ENCODE measurements at places on chromosomes 1 and 21.

GRCh38 chr1:100266741-100267140 lies 725 bp downstream of the RTCA start:
- peaks cover 59% of the 10 kb centered on the region for H3K36me3 ChIP-seq
- no peaks in the 10 kb centered on the region for H3K27me3 ChIP-seq
- no peak overlapping the region for H3K27ac ChIP-seq
- no peak for DNase-seq
- H3K4me3 ChIP-seq, result peak overlapping the region; percentile 99

DNA sequence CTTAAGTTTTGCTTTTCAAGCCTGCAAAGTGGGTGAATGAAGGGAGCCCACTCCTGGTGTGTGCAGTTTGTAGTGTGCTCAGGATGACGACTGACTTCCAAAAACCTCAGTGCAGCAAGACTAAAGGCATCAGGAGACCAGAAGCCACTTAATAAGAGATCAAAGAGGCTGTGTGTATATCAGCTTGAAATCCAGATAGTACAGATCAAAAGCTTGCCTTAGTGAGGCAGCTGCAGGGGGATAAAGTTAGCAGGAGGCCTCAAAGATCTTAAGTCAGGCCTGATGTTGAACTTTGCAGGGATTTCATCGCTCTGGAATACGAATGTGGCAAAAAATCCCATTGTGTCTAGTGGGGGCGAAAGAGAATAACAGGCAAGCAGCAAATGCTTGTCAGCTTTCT lies 99.8 kb downstream of the PATJ start:
- DNase-seq, result no peak
- H3K27me3 ChIP-seq, result no peaks in the 10 kb centered on the region
- no peak overlapping the region for H3K27ac ChIP-seq
- peaks cover 11% of the 10 kb centered on the region for H3K36me3 ChIP-seq
- H3K4me3 ChIP-seq, result no peak overlapping the region

- no peak overlapping the region for H3K27ac ChIP-seq
- H3K27me3 ChIP-seq, result no peaks in the 10 kb centered on the region
- DNase-seq, result no peak
- no peak overlapping the region for H3K4me3 ChIP-seq
- no peaks in the 10 kb centered on the region for H3K4me1 ChIP-seq
Measured at GRCh38 chr1:61447106-61447967, 277.6 kb downstream of the TM2D1 start.

DNA sequence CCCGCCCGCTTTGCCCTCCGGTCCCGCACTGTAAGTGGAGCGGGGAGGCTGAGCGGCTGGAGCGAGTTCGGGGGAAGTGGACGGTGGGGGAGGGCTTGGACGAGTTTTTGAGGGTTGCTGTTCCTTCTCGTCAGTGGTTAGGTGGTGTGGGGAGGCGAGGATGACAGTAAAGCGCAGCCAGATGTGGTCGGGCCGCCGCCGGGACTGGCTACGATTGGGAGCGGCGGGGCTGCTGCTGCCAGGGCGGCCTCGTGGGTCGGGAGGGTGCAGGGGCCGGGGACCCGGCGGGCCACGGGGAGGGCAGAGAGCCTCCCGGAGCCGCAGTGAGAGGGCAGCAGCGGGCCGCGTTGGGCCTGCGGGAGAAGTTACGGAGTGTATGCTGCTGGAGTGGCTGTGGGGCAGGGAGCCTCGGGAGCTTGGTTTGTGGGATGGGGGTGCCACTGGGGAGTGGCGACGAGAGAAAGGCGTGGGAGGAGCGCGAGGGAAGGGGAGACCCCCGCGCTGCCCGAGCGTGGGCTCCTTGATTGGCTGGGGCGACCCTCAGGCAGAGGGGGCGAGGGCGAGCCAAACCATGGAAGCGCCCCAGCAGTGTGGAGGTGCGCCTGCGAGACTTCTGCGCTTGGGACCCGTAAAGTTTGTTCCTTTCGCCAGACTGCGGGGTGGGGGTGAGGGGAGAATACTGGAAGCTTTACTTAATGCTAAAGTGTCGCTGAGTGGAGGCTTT lies 2.1 kb downstream of the ADGRL2 start:
- peak overlapping the region; percentile 48 for H3K27ac ChIP-seq
- H3K4me3 ChIP-seq, result peak overlapping the region; percentile 91
- H3K4me1 ChIP-seq, result no peaks in the 10 kb centered on the region
- H3K36me3 ChIP-seq, result peaks cover 1% of the 10 kb centered on the region
- no peaks in the 10 kb centered on the region for H3K27me3 ChIP-seq

GRCh38 chr21:24590261-24590660 lies 1017.0 kb downstream of the MRPL39 start:
- H3K4me3 ChIP-seq, result no peak overlapping the region
- H3K27me3 ChIP-seq, result no peaks in the 10 kb centered on the region
- no peaks in the 10 kb centered on the region for H3K36me3 ChIP-seq
- H3K4me1 ChIP-seq, result no peaks in the 10 kb centered on the region
- no peak for DNase-seq
- no peak overlapping the region for H3K27ac ChIP-seq

- H3K27ac ChIP-seq, result no peak overlapping the region
- H3K4me3 ChIP-seq, result peak overlapping the region; percentile 95
- peak; percentile 87 for DNase-seq
- no peaks in the 10 kb centered on the region for H3K4me1 ChIP-seq
- H3K27me3 ChIP-seq, result no peaks in the 10 kb centered on the region
- peaks cover 4% of the 10 kb centered on the region for H3K36me3 ChIP-seq
Measured at GRCh38 chr1:15152318-15153183, 996 bp upstream of the TMEM51 start.

GRCh38 chr1:52795464-52795863 lies 47.1 kb upstream of the ZYG11A start:
- H3K27ac ChIP-seq, result no peak overlapping the region
- peaks cover 1% of the 10 kb centered on the region for H3K36me3 ChIP-seq
- no peak for DNase-seq
- no peaks in the 10 kb centered on the region for H3K4me1 ChIP-seq

- no peak for DNase-seq
- H3K4me3 ChIP-seq, result no peak overlapping the region
- no peaks in the 10 kb centered on the region for H3K4me1 ChIP-seq
Measured at GRCh38 chr1:4702932-4703331, 48.5 kb downstream of the AJAP1 start.

DNA sequence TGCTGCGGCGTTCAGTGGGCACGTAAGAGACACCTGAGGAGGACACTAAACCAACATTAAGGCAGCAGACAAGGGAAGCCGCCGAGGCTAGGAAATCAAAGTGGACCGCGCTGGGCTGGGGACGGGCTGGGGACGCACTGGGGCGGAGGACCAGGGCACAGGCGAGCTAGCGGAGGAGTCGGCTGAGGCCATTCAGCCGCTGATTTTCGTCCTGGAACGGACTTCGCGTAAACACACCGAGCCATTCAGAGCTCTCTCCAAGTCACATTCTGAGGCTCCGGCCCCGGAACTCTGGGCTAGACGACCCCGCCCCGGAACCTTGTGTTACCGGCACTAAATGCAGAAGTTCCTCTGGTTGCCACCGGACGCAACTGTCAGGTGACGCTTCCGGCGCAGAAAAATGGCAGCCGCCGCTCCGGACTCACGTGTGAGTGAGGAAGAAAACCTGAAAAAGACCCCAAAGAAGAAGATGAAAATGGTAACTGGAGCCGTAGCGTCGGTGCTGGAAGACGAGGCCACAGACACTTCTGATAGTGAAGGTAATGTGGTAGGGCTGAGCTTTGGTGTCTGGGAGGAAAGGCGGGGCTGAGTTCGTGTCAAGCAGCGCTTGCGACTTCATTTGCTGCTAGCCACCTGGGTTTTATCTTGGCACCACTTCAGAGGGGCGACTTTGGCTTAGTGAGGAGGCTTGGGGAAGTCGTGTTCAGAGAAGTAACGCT lies at the start of gene RRP15:
Gene RRP15, plus strand, starts transcription at position 377 of the 719 bp plus-strand sequence. Its CDS starts 24 bp downstream, at position 401.
- peak within 1 kb of the TSS; percentile 1 for H3K27ac ChIP-seq
- peak within 1 kb of the TSS; percentile 93 for H3K4me3 ChIP-seq
- H3K27me3 ChIP-seq, result no peaks in the 10 kb centered on the region
- peaks cover 3% of the 10 kb centered on the region for H3K4me1 ChIP-seq
- peaks cover 12% of the 10 kb centered on the region for H3K36me3 ChIP-seq

- no peak overlapping the region for H3K4me3 ChIP-seq
- no peak overlapping the region for H3K27ac ChIP-seq
- no peaks in the 10 kb centered on the region for H3K4me1 ChIP-seq
- no peaks in the 10 kb centered on the region for H3K36me3 ChIP-seq
- DNase-seq, result peak; percentile 60
Measured at GRCh38 chr1:178945763-178946266, 74.9 kb upstream of the ANGPTL1 start.

GRCh38 chr1:58939666-58940370 lies 156.0 kb upstream of the JUN start:
- no peaks in the 10 kb centered on the region for H3K4me1 ChIP-seq
- H3K27me3 ChIP-seq, result no peaks in the 10 kb centered on the region
- H3K4me3 ChIP-seq, result no peak overlapping the region
- H3K27ac ChIP-seq, result no peak overlapping the region

DNA sequence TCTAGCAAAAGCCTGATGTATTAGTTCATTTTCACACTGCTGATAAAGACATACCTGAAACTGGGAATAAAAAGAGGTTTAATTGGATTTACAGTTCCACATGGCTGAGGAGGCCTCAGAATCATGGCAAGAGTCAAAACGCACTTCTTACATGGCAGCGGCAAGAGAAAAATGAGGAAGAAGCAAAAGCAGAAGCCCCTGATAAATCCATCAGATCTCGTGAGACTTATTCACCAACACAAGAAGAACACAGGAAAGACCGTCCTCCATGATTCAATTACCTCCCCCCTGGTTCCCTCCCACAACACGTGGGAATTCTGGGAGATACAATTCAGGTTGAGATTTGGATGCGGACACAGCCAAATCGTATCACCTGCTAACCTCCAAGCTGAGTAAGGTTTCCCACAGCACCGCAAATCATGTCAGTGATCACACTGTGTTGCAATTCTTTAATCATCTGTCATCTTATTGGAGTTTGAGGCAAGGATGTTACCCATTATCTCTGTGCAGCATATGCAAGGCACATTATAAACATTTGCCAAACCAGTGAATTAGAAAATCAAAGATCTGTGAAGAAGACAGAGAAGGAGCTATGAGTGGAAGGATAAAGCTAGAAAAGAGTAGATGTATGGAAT lies 128.5 kb downstream of the ZNF281 start:
- DNase-seq, result no peak
- no peaks in the 10 kb centered on the region for H3K4me1 ChIP-seq
- H3K4me3 ChIP-seq, result no peak overlapping the region
- H3K27ac ChIP-seq, result no peak overlapping the region
- H3K36me3 ChIP-seq, result peaks cover 1% of the 10 kb centered on the region
- no peaks in the 10 kb centered on the region for H3K27me3 ChIP-seq

- 0 out of 2 replicates have a peak, but pooled peaks cover 4% of the 10 kb centered on the region for H3K36me3 ChIP-seq
- H3K27ac ChIP-seq, result no peak overlapping the region
- H3K4me1 ChIP-seq, result no peaks in the 10 kb centered on the region
- no peak for DNase-seq
- H3K4me3 ChIP-seq, result no peak overlapping the region
Measured at GRCh38 chr1:246775531-246776385, 51.5 kb downstream of the SCCPDH start.

GRCh38 chr1:53115403-53116306 lies 26.8 kb downstream of the SLC1A7 start:
- peaks cover 4% of the 10 kb centered on the region for H3K4me1 ChIP-seq
- H3K4me3 ChIP-seq, result no peak overlapping the region
- no peaks in the 10 kb centered on the region for H3K27me3 ChIP-seq
- H3K27ac ChIP-seq, result no peak overlapping the region
- DNase-seq, result peak; percentile 51

GRCh38 chr1:218904416-218904815 lies 269.3 kb upstream of the LYPLAL1 start:
- no peak overlapping the region for H3K27ac ChIP-seq
- no peak for DNase-seq
- no peaks in the 10 kb centered on the region for H3K36me3 ChIP-seq
- no peaks in the 10 kb centered on the region for H3K4me1 ChIP-seq
- no peak overlapping the region for H3K4me3 ChIP-seq

- H3K27me3 ChIP-seq, result no peaks in the 10 kb centered on the region
- no peak overlapping the region for H3K27ac ChIP-seq
- no peak overlapping the region for H3K4me3 ChIP-seq
- peaks cover 33% of the 10 kb centered on the region for H3K36me3 ChIP-seq
Measured at GRCh38 chr1:35531368-35531767, 25.8 kb downstream of the KIAA0319L start.

GRCh38 chr1:152086760-152087159 lies 2.1 kb downstream of the TCHHL1 start:
- H3K36me3 ChIP-seq, result no peaks in the 10 kb centered on the region
- H3K27ac ChIP-seq, result no peak overlapping the region
- no peak overlapping the region for H3K4me3 ChIP-seq
- no peaks in the 10 kb centered on the region for H3K4me1 ChIP-seq
- DNase-seq, result no peak
- no peaks in the 10 kb centered on the region for H3K27me3 ChIP-seq

DNA sequence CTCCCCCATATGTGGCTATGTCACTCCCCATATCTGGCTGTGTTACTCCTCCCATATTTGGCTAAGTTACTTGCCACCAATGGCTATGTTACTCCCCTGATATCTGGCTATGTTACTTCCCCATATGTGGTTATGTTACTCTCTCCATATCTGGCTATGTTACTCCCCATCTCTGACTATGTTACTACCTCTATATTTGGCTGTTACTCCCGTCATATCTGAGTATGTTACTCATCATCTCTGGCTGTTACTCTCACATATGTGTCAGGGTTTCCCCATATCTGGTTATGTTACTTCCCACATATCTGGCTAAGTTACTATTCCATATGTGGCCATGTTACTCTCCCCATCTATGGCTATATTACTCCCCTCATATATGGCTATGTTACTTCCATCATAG lies 50.3 kb upstream of the MAP10 start:
- no peaks in the 10 kb centered on the region for H3K36me3 ChIP-seq
- no peak overlapping the region for H3K4me3 ChIP-seq
- no peak overlapping the region for H3K27ac ChIP-seq
- H3K27me3 ChIP-seq, result no peaks in the 10 kb centered on the region
- no peaks in the 10 kb centered on the region for H3K4me1 ChIP-seq

DNA sequence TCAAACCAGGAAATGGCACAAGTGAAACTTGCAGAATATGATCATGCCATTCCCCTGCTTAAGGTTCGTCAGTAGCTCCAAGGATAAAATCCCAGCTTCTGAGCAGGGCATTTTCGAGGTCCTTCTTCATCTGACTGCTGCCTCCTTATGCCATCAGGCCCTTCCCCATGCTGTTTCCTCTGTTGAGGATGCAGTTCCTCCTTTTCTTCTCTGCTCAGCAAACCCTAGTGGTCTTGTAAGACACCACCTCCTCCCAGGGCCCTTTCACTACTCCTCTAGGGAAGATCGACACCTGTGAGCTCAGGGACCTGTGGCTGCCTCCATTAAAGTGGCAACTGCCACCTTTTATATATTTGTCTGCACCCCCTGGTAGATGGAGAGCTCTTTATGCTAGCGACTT lies 62.1 kb upstream of the JUN start:
- no peak overlapping the region for H3K27ac ChIP-seq
- peaks cover 3% of the 10 kb centered on the region for H3K4me1 ChIP-seq
- no peak for DNase-seq
- H3K27me3 ChIP-seq, result no peaks in the 10 kb centered on the region
- no peak overlapping the region for H3K4me3 ChIP-seq

DNA sequence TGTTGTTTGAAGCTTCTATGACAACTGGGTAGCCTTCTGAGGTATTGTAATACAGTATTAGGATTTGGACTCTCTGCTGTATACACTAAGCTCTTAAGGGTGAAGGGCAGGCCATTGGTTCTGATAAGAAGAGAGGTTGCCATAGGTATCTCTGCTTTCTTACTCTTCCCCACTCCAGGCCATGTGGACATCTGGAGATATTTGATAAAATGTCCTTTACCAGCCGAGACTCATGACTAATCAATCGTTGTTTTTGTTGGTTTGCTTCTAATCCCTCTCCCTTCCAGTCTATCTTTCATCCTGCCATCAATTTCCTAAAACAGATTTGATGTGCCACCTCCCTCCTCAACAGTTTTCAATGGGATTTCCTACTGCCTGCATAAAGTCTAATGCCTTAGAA lies 64.6 kb upstream of the WDR26 start:
- DNase-seq, result no peak
- H3K27ac ChIP-seq, result peak overlapping the region; percentile 98
- no peaks in the 10 kb centered on the region for H3K27me3 ChIP-seq
- H3K36me3 ChIP-seq, result peaks cover 17% of the 10 kb centered on the region
- peaks cover 14% of the 10 kb centered on the region for H3K4me1 ChIP-seq
